CD4-positive, alpha-beta T cell (primary cell): ENCODE measurements at places on chromosomes 4 and X.

DNA sequence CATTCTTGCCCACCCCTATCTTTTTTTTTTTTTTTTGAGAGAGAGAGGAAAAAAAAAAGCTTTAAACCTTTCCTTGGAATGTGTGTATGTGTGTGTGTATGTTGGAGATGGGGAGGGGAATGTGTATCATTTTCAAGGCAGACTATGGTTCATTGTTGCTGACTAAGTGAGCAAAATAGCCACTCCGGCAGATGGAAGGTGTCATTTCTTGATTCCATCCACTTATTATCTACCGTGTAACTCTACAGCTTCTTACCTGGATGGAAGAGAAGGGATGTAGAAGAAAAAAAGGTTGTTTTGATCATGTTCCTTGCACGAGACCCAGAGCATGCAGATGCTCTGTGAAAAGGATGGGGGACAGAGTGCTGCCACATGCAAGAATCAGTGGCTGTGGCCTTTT is 5.9 kb upstream of the GK2 start:
- no peak for DNase-seq

DNA sequence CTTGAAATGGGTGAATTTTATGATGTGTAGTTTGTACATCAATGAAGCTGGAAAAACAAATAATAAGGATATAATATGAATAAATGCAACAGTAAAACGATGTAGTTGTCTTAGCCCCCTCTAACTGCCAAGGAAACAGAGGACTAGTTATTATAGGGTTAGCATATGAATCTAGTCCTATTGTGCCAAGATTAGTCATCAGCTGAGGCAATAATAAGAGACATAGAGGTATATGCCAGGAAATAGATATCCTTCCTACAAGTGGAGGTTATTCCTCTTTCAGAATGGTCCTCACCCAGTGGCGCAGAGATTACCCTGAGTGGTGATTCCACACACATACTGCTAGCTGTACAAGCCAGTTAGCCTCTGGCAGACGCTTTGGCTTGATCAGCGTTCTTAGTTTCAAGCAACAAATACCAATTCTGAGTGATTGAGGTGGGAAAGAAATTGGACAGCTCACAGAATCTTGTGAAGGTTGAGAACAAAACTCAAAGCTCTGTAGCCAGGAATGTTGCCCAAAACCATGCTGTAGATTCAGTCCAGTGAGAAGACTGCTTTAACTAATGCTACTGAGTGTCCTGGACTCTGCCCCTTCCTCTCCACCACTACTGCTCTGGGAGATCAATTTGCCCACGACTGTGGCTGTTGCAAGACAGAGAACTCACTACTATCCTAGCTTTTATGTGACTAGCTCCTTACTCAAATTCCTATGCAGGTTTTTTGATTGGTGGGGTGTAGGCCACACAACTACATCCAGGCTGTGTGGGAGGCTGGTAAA is 27.0 kb upstream of the ZNF280C start:
- DNase-seq: no peak

GRCh38 chrX:68440940-68441339 is 7.6 kb upstream of the OPHN1 start:
- no peak for DNase-seq

DNA sequence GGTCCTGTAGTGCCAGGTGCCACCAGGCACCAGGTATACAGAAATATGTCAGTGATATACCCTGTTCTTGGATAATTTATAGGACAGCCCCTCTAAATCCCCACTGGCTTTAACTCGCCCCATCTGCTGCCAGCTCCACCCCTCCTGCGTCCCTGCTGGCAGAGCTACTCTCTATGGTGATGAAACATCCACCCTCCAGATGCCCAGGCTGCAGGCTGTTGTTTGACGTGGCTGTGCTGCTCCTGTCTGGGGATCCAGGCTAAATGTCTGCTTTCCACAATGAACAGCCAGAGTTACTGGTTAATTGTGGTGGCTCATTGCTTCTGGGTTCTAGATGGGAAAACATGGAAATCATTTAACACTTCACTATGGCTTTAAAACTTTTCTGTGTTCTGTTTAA is 12.9 kb downstream of the NHSL2 start:
- no peak for DNase-seq

- DNase-seq: no peak
Measured at GRCh38 chr4:1910643-1911042, 39.5 kb downstream of the NSD2 start.

DNA sequence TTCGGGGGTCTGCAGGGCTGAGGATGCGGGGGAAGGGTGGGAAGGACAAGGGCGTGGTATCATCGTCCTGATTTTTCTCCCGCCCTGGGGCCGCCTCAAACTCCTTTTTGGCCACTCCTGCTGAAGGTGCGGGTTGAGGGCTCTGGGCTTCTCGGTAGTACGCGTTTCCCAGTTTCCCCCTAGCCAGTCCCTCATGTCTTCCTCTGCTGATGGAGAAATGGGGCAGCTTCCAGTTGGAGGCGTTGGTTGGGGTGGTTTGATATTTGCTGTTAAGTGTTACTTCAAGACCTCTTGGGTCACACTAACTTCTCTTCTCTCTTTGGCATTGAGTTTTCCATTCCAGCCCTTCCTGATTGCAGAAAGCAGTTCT is 482 bp downstream of the GSTCD start:
- no peak for DNase-seq

GRCh38 chr4:101306225-101306624 is 41.1 kb downstream of the PPP3CA start:
- no peak for DNase-seq

GRCh38 chr4:54227256-54228055 is 1.6 kb upstream of the PDGFRA start:
- DNase-seq: no peak

DNA sequence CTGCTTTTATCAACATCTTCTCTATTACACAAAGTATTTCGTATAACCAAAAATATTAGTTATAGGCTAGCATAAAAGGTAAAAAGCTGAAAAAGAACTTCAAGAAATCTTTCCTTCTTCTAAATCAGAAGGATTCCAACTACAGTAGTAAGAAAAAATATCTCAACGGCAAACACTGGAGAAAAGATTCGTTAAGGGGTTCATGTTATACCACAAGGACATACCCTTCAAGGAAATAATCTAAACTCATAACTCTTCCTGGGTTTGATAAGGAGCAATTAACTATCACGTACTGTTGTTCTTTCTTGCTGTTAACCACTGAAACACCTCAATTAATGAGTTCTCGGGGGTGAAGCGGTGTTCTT is 1.5 kb downstream of the SMIM14 start:
- DNase-seq: no peak

GRCh38 chrX:95791876-95792275 is 892.8 kb upstream of the DIAPH2 start:
- no peak for DNase-seq

- DNase-seq: no peak
Measured at GRCh38 chr4:75907966-75908365, 5.7 kb upstream of the PPEF2 start.

DNA sequence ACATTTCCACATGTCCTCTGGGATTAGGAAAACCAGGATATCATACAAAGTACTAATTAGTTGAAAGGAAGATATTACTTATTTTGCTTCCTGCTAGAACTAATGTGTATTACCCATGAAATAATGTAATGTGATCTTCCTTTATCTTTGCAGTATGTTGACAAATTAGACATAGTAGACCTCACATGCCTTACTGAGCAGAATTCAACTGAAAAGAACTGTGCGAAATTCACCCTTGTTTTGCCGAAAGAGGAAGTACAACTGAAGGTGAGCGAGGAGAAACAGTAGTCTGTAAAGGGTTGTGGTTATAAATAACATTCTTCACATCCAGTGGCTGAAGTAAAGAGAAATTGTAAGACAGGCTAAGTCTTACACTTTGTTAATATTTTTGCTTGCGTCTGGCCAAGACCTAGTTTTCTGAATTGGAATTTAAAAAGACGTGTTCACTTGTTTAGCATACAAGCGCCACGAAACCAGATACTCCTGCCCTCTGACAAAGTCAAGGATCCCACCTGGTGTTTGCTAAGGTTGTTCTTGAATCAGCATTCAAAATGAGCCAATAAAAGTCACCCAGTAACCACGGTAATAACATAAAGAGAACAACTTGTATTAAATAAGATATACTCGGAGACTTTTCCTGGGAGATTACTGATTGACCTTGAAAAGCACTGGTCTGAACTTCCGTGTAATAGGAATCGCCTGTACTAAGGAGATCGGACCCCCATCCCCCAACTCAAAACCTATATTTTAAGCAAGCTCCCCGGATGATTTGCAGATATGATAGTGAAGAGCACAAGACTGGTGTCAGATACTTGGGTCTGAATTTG is 16.9 kb downstream of the STAP1 start:
- peak; percentile 30 for DNase-seq

DNA sequence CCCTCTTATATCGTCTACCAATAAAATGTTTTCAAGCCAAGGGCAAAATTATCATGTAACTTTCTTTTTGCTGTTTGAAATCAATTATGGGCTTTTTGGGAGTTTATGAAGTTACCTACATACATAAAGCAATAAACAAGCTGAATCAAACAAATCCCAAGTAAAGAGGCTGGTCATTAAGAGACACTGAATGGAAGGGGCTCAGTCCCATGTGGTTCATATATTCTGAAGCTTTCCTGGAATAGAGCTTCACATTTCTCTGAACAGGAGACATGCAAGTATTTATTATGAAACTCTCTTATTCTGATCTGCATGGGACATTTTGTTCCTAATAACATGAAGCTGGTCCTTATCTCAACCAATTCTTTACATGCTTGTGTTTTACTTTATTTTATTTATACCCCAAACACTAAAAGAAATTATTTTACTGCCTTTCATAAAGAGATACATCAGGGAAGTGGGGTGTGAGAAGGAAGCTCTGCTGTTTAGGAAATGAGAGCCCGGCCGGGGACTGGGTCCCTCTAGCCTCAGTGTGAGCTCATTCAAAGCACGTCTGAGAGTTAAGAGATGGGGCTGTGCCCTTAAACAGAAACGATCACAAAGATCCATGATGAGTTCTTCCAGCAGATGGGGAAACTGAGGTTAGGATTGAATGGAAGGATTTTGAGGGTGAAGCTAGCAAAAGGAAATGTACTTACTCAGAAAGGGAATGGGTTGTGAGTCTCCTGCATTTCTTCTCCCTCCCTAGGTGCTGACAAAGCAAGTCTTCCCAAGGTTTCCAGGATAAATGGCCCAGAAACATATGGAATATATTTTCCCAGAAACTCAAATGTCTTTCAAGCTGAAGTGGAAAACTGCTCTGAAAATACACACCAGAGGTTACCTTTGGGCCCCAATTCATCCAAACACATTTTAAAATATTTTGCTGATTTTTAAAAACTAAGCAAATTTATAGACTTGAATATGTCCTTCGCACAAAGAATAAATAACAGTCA is 93.1 kb upstream of the LNX1 start:
- no peak for DNase-seq

DNA sequence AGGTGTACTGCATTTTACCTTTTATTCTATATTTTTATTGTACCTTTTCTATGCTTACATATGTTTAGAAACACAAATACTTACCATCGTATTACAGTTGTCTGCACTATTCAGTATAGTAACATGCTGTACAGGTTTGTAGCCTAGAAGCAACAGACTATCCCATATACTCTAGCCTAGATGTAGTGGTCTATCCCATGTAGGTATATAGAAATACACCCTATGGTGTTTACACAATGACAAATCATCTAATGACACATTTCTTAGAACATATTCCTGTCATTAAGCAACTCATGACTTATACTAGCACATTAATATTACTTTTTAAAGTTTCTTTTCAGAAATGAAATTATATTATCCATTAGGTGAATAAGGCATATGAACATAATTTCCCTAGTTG is 111.1 kb upstream of the HPGD start:
- DNase-seq: no peak

DNA sequence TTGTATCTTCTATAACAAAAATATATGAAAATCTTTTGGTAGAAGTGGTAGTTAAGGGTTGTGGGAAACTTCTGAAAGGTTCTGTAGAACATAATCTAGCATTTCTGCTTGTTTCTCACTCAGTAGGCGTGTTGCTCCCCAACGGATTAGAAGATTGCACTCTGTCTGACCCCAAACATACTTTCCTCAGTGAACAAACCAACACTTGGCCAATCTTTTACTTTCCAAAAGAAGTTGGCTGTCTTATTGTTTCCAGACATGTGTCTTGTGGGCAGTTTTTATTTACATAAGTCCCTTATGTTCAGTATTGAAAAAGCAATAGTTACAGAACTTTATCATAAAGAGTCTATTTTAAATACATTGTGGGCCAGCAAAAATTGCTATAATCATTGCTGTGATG is 312.8 kb upstream of the EPHA5 start:
- DNase-seq: no peak

DNA sequence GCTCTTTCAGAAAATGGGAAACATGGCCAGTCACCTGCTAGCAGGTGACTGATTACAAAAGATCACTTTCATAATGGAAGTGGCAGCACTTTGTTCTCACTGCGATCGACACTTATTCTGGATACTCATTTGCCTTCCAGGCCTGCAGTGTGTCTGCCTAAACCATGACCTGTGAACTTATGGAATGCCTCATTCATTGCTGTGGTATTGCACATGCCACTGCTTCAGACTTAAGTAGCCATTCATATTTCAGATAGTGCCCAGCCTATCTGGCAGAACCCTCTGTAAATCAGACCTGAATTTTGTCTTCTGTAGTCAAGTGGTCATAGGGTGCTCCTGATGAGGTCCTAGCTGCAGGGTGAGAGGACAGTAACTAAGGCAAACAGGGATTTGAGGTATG is 23.3 kb upstream of the MGST2 start:
- no peak for DNase-seq

- peak; percentile 35 for DNase-seq
Measured at GRCh38 chrX:53445977-53446376, 11.8 kb upstream of the HSD17B10 start.

GRCh38 chr4:84151574-84151973 is 347.5 kb downstream of the NKX6-1 start:
- DNase-seq: no peak

GRCh38 chr4:67785528-67785927 is 31.3 kb upstream of the GNRHR start:
- no peak for DNase-seq

DNA sequence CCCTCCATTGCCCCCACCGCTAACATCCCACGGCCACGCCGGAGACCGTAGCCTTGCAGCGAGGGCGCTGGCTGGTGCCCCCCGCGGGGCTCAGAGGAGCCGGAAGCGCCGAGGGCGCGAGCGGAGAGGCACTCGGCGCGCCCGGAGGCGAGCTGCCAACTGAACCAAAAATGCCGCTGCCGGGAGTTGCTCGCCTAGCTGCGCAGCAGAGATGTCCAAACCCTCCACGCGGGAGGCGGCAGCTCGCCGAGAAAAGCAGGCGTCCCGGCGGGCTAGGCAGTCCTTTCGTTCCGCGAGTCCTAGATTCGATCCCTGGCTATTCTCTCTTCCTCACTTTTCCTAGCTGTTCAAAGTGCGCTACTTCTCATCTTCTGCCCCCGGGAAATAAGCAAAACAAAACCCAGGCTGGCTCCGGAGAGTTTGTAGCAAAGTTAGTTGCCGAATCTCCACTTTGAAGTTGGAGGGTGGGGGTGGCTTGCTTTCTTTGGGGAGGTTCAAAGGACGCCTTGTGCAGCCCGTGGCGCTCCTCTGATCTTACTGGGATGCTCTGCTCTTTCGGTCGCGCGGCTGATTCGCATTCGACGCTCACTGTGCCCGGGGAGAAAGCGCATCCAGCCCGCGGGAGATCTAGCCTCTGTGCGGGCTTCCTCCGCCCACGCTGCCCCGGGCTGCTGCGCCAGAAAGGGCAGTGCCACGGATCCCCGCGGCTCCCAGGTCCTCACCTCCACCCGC is 723 bp downstream of the NKX6-1 start:
- DNase-seq: no peak
